ENCODE measurements at places on chromosomes 3 and 15.

DNA sequence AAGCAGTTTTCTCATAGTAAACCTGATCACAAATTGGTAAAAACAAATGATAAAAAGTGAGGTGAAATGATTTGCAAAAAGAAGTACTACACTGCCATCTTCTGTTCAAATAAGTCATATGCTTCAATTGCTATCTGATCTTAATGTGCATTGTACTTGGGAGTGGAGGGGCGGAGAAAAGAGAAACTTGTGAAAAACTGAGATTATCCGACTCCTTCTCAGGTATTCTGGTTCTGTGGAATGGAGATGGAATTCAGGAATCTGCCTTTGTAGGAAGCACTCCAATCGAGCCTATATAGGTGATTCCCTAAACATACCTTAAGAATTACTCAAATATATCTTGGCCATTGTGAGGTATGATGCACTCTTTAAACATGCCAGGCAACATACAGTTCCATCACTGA lies 180.6 kb downstream of the CHL1 start:
- DNase-seq = no peak

DNA sequence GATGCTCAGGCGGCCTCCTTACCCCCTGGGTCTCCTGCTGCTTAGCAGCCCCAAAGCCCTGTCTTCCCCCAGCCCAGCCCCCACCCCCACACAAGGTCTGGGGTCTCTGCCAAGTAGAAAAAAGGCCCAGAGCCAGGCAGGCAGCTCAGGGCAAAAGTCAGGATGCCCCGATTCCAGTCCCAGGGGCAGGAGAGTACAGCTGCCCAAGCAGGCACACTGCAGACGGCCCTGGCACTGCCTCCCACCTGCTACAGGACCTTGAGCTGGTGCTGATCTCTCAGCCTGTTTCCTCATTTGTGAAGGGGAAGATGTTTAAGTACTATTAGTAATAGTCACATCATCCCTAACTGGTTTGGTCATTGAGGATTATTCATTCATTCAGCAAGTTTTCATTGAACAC lies 12.6 kb downstream of the TMEM43 start:
- no peak for DNase-seq

DNA sequence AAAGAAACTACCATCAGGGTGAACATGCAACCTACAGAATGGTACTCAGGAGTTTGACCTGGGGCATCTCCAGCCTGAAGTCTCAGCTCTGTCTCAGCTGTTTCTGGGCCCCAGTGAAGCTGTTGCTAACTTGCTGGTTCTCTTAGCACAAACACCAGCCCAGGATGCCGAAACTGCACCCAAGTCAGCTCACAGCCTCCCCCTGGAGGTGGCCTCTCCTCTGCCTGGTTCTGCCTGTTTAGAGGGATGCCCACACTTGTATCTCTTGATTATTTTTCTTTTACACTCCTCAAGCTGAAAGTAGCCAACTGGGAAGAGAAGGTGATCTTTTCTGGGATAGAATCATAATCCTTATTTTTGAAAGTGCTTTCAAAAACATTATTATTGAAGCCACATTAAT lies 289.0 kb upstream of the RASGRP1 start:
- no peak for DNase-seq

DNA sequence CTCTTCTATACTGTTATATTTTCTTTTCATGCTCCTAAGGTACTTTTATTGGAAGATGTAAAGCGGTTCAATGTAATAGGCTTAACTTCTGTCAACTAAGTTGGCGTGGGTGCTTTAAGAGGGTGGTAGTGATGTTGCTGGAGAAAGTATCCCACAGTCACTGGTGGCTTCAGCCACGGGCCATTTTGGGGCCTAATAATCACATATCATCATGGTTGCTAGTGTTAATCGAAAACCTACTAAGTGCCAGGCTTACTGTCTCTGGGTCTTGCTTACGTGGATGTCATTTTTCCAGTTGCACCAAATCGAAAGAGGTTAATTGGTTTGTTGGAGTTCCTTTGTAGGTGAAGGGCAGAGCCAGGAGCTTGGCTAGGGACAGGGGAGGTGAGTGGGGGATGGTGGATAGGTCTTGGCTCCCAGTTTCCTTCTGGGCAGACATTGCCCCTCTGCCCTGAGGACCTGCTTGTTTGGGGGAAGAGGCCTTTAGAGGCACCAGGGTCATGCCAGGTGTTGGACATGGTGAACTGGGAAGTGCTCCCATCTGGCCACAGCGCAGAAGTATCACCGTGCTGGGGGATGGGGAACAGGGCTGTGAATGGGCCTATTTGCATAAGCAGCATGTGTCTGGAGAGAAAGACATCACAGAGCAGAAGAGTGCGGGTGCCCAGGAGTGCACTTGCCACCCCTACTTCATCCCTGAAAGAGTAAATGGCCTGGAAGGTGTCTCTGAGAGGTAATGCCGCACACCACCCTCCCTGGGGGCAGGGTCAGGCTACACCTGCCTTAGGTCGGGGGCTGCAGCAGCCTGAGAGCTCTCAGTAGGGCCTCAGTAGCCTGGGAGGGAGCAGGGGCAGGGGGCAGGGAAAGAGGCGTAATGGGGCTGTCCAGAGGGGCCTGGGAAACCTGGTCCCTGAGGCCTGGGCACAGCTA lies 62.4 kb upstream of the POLG start:
- no peak for DNase-seq

DNA sequence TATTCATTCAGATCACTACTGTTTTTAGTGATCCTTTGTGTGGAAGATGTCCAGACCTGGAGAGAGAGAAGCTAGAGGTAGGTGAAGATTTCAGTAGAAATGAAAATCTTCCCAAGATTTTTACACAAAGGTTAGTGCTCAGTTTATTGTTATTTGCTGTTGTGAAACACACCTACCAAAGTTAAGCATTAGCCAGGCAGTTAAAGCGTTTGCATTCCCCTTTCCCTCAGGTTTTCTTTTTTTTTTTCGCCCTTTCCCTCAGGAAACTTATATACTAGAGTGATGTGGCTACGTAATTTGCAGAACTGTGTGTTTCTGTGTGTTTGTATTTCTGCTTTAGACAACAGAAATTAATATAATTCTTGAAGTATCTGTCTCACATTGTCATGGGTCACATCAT lies 34.5 kb downstream of the USP3 start:
- DNase-seq = no peak
